ENCODE measurements at places on chromosomes 3 and 15.
A peak's percentile ranks its signal among the peaks of the same experiment; 100 is the strongest.

DNA sequence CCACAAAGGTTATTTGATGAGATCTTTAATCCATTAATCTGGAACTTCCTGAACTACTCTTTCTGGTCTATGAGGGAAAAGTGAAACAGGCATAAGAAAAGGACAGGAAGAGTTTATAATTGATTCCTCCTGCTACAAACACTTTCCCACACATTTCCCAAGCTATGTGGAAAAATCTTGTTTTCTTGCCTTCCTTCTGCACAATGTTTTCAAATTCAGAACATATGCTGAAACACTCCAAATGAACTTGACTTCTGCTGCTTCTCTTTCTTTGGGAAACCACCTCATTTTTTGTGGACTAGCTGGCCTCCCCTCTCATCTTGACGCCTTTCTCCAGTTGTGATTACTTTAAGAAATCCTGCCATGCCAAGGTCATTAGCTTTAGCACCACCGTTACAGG is 100.7 kb upstream of the PTPRG start:
- H3K27ac ChIP-seq: no peak overlapping the region
- no peaks in the 10 kb centered on the region for H3K36me3 ChIP-seq
- H3K4me3 ChIP-seq: no peak overlapping the region
- DNase-seq: no peak

GRCh38 chr3:42662813-42663535 is 9.5 kb downstream of the ZBTB47 start:
- no peak overlapping the region for H3K27ac ChIP-seq
- DNase-seq: no peak
- H3K4me3 ChIP-seq: no peak overlapping the region
- peaks cover 6% of the 10 kb centered on the region for H3K4me1 ChIP-seq
- no peaks in the 10 kb centered on the region for H3K27me3 ChIP-seq

DNA sequence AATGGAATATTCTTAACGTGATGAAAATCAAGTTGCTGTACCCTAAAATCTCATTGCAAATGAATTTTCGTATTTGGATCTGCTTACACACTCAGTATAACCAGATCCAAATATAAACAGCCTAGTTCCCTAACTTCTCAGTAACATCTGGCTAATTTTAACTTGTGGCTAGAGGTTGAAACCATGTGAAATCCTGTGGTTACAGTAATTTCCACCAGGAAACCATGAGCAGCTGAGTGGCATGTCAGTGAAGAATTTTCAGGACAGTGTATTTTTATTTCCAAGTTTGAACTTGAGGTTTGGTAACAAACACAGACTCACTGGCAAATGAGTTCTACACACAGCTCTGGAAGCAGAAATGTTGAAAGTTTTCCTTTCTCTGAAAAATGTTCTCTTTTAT is 754.1 kb downstream of the NR2F2 start:
- H3K27me3 ChIP-seq: no peaks in the 10 kb centered on the region
- H3K4me1 ChIP-seq: no peaks in the 10 kb centered on the region
- H3K27ac ChIP-seq: no peak overlapping the region
- no peak overlapping the region for H3K4me3 ChIP-seq
- DNase-seq: no peak

GRCh38 chr15:40316931-40317330 is 6.6 kb upstream of the INAFM2 start:
- peaks cover 9% of the 10 kb centered on the region for H3K4me1 ChIP-seq
- H3K36me3 ChIP-seq: no peaks in the 10 kb centered on the region
- DNase-seq: no peak
- no peak overlapping the region for H3K4me3 ChIP-seq
- no peaks in the 10 kb centered on the region for H3K27me3 ChIP-seq

- no peaks in the 10 kb centered on the region for H3K27me3 ChIP-seq
- H3K27ac ChIP-seq: no peak overlapping the region
- H3K4me3 ChIP-seq: no peak overlapping the region
- no peak for DNase-seq
These were observed 59.5 kb downstream of the FNDC3B start for GRCh38 chr3:172098698-172099494.

DNA sequence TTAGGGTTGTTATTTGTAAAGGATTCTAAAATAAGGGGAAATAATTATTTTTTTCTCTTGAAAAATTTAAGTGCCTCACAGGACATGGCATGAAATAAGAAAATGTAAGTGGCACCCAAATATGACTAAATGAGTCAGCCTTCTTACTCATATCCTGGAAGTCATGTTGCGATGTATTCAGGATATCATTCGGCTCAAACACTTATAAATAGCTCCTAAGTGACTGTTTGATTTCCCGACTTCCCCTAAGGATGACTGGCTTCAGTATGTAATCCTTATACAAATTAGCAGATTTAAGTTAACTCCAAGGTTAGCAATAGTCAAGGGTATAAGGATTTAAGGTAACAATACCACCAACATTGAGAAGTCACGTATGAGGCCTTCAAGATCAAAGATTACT is 57.3 kb upstream of the OSTN start:
- no peak overlapping the region for H3K27ac ChIP-seq
- DNase-seq: no peak
- H3K36me3 ChIP-seq: no peaks in the 10 kb centered on the region
- H3K4me1 ChIP-seq: no peaks in the 10 kb centered on the region
- no peak overlapping the region for H3K4me3 ChIP-seq
- no peaks in the 10 kb centered on the region for H3K27me3 ChIP-seq

DNA sequence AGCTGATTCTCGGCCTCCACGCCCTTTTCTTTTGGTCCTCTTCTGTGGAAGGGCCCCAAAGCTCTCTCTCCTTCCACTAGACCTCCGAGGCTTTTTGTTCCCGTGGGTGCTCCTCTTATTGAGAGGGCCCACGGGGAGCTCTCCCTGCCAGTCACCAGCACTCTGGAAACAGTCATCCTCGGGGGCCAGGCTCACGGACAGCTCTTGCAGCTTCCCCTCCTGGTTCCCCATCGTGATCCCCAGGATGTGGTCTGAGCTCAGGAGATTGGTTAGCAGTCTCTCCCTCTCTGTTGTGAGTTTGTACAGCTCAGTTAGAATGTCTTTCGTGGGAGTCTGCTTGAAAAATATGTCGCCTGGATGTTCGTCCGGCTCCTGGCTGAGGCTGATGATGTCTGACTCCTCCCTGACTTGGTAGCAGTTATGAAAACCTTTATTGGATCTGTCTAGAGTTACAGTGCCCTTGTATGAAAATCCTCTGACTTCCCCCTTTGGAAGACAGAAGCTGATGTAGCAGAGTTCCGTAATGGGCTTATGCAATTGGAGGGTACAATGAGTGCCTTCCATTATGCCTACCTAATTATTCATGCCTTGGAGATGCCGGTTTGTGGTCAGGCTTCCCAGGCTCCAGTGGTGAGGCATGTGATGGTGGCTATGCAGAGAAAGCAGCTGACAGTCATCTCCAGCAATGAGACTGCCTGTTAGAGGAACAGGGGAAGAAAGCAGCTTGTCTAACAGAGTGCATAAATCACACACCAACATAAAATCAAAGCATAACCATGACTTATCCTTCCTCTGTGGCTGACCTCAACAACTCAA is 40.0 kb downstream of the FMN1 start:
- DNase-seq: peak; percentile 78
- H3K36me3 ChIP-seq: no peaks in the 10 kb centered on the region
- peak overlapping the region; percentile 76 for H3K27ac ChIP-seq
- peaks cover 3% of the 10 kb centered on the region for H3K4me1 ChIP-seq
- H3K4me3 ChIP-seq: peak overlapping the region; percentile 37

DNA sequence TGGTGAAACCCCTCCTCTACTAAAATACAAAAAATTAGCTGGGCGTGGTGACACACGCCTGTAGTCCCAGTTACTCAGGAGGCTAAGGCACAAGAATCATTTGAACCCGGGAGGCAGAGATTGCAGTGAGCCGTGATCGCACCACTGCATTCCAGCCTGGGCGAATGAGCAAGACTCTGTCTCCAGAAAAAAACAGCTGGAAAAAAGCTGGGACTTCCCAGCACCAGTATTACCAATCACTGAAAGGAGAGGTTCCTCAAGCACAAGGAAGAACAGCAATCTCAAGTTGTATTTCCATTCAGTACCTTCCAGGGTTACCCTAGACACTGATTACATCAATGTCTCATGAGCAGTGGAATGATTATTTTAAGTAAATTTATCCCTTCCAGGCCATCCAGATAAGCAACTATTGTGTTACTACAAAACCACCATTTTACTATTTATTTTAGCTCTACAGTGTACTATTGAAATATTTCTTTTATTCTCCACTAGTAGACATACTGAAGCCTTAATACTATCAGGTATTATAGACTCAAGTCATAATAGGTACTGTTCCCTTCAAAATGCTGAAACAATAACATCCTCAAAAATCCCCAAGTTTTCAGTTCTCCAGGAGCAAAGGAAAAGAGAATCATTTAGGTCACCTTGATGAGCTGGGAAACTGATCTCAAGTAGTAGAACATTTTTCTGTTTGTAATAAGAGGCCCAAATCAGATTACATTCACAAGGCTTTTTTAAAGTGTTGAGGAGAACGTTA is 54.8 kb upstream of the VGLL4 start:
- no peaks in the 10 kb centered on the region for H3K4me1 ChIP-seq
- no peak for DNase-seq
- H3K27me3 ChIP-seq: no peaks in the 10 kb centered on the region
- no peak overlapping the region for H3K4me3 ChIP-seq
- H3K27ac ChIP-seq: no peak overlapping the region
- H3K36me3 ChIP-seq: peaks cover 24% of the 10 kb centered on the region

GRCh38 chr15:99454107-99454809 is 111.5 kb upstream of the MEF2A start:
- no peaks in the 10 kb centered on the region for H3K27me3 ChIP-seq
- no peak overlapping the region for H3K4me3 ChIP-seq
- peaks cover 57% of the 10 kb centered on the region for H3K4me1 ChIP-seq
- no peak for DNase-seq
- H3K27ac ChIP-seq: peak overlapping the region; percentile 81
- H3K36me3 ChIP-seq: no peaks in the 10 kb centered on the region

- H3K36me3 ChIP-seq: peaks cover 8% of the 10 kb centered on the region
- no peak for DNase-seq
- no peaks in the 10 kb centered on the region for H3K27me3 ChIP-seq
These were observed 60.1 kb downstream of the SUMF1 start for GRCh38 chr3:4406746-4407568.

- no peaks in the 10 kb centered on the region for H3K27me3 ChIP-seq
- H3K4me1 ChIP-seq: peaks cover 4% of the 10 kb centered on the region
- H3K27ac ChIP-seq: no peak overlapping the region
- no peak for DNase-seq
These were observed 149.8 kb downstream of the MECOM start for GRCh38 chr3:169513672-169514071.

DNA sequence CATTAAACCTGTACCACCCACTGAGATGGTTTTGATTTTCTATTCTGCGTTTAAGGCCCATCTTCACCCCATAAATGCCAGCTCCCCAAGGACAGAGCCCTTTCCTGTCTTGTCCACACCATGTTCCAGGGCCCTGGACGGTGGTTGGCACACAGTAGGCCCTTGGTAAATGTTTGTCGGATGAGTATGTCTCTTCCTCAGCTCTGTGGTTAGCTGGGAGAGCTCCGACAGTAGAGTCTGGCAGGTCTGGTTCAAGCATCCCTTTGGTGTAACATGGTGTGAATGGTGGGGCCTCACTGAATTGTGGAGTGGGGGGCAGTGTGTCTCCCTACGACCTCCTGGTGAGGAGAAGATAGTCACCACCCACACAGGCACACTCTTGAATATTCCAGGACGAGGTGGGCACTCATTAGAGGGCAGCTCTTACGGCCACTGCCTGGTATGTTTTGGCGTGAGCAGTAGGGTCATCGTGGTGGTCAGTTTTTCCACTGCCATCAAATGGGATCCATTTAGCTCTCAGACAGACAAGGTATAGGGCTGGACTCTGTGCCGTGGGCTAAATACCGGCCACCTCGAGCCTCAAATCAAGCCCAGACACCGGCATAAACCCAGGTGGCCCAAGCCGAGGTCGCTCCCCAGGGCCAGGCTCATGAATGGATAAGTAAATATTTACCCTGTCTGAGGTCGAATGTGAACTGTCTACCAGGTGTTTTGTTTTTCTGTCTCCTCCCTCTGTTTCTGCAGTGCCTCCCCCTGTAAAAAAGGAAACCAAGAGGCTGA is 61.3 kb downstream of the SMAD3 start:
- H3K27me3 ChIP-seq: no peaks in the 10 kb centered on the region
- DNase-seq: peak; percentile 15
- no peaks in the 10 kb centered on the region for H3K36me3 ChIP-seq
- H3K4me1 ChIP-seq: peaks cover 32% of the 10 kb centered on the region
- peak overlapping the region; percentile 78 for H3K27ac ChIP-seq

DNA sequence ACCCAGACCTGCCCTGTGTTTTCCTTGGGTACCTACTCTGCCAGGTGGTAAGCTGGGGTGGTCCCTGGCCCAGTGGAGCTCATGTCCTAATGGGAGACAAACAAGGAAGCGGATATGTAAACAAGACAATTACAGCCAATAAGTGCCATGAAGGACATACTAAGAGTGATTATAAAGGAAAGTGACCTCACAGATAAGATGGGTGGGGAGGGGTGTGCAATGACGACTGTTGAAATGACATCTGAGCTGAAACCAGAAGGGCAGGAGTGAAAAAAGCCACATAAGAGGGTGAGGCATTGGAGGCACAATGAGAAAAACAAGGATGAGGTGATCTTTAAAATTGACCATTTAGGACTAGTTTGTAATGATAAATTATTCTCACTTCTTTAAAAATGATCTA is 336.2 kb upstream of the IL12A start:
- H3K27ac ChIP-seq: no peak overlapping the region
- H3K27me3 ChIP-seq: no peaks in the 10 kb centered on the region
- H3K36me3 ChIP-seq: no peaks in the 10 kb centered on the region
- no peak for DNase-seq
- H3K4me3 ChIP-seq: no peak overlapping the region

- peak overlapping the region; percentile 40 for H3K27ac ChIP-seq
- DNase-seq: no peak
- peak overlapping the region; percentile 59 for H3K4me3 ChIP-seq
These were observed 8.5 kb downstream of the EOMES start for GRCh38 chr3:27713435-27714145.

GRCh38 chr3:50275141-50275995 is 3.5 kb upstream of the LSMEM2 start:
- H3K36me3 ChIP-seq: no peaks in the 10 kb centered on the region
- peaks cover 47% of the 10 kb centered on the region for H3K4me1 ChIP-seq
- H3K27me3 ChIP-seq: peaks cover 13% of the 10 kb centered on the region
- H3K4me3 ChIP-seq: no peak overlapping the region
- no peak overlapping the region for H3K27ac ChIP-seq
- peak; percentile 87 for DNase-seq

DNA sequence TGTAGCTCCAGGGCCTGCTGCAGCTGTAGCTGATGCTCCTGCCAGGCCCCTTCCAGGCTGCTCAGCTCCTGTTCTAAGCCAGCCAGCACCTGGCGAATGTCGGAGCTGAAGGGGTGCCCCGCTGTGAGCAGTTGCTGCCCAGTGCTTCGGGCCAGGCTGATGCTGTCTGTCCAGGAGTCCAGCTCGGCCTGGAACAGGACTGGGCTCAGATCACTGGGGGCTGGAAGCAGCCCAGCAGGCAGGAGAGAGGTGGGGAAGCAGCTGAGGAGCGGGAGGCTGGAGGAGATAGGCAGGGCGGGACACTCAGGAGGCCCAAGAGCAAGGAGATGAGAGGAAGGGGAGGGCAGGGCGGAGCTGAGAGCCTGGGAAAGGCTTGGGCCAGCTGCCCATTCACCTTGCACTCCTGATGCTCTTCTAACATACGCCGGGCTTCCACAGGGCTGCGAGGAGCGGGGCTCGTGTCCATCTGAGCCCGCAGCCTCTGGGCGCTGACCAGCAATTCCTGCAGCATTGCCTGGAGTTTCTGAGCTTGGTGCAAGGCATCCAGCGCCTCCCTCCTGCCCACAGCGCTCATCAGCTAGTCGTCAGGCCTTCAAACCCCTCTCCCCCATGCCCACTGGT is 23.2 kb downstream of the PLA2G4B start:
- DNase-seq: peak; percentile 61
- H3K4me3 ChIP-seq: no peak overlapping the region
- H3K27me3 ChIP-seq: no peaks in the 10 kb centered on the region
- no peak overlapping the region for H3K27ac ChIP-seq

Data from upper lobe of left lung (tissue), 6 donors.